DMS53 (cell line): ENCODE measurements at places on chromosomes 4 and X.

GRCh38 chrX:13688958-13689740, at the start of gene RAB9A:
Gene RAB9A, plus strand, starts transcription at chrX:13689128. Its CDS starts 19,619 bp downstream, at chrX:13708747.
- DNase-seq, result peak; percentile 79

DNA sequence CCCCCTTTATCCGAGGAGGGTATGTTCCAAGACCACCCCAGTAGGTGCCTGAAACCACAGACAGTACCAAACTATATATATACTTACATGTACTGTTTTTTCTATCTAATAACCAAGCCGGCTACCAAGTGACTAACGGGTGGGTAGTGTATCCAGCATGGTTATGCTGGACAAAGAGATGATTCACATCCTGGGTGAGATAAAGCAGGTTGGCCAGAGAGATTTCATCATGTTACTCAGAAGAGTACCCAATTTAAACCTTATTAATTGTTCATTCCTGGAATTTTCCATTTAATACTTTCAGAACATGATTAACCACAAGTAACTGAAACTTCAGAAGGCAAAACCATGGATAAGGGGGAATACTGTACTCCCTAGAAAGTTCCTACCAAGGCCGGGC, 46.5 kb downstream of the RFC1 start:
- no peak for DNase-seq

- DNase-seq, result peak; percentile 61
Measured at GRCh38 chr4:165537028-165537648, 158.3 kb downstream of the CPE start.

- no peak for DNase-seq
Measured at GRCh38 chr4:108036213-108036612, 46.5 kb downstream of the HADH start.

GRCh38 chr4:149120331-149121022, 678.3 kb upstream of the NR3C2 start:
- DNase-seq, result no peak

GRCh38 chrX:132594129-132594528, 105.3 kb upstream of the MBNL3 start:
- no peak for DNase-seq
